Stimulated activated CD8-positive, alpha-beta memory T cell treated with anti-CD3 and anti-CD28 coated beads, Interleukin-15, amount 100 ng/mL, for 48 hours (primary cell): ENCODE measurements at places on chromosomes 6 and 20.

GRCh38 chr6:90080876-90081481, 186.7 kb downstream of the GJA10 start:
- peak; percentile 80 for DNase-seq

DNA sequence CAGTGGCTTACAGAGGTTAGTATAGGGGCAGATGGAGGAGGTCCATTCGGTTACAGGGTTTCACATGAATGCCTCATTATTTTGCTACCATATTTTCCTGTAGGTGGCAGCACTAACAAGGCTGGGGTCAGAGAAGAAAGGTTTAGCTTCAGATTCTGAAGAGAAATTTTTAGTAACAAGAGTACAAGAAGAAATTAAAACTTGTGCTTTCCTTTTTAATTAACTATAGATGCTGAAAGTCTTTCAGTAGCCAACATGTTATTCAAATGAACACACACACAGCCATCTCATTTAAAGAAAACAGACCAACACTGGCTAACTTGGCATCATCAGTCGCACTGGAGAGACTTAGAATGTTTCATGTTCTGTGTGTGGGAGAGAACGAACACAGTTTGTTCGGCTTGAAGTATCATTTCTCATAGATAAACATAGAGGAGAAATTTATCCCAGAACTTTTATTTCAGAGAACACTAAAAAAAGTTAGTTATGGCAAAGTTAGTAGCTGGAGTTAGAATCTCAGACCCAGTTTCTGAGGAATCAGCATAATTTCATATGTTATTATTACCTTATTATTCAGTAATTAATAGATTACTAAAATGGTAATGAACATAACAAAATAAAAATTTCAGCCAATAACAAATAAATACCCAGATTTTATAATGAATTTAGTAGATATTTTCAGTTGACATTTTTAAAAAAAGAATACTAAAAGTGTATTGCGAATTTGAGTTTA, 314.0 kb upstream of the RSPO3 start:
- DNase-seq, result no peak

DNA sequence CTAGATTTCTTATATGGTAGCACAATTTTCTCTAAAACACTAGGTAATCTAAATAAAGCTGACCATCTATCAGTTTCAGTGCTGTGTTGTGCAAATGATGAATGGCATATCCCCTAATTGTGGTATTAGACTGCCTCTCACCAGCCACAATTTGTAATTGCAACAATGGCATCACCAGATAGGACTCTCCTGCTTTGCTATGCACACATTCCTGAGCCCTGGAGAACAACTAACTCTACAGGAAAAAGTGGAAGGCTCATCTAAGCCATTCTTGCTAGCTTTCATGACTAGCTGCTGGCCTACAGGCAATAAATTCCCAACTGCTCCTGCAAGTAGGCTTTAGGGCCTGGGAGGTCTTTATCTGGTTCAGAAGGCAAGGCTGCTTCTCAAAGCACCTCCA, 974.1 kb downstream of the EYS start:
- DNase-seq, result no peak

DNA sequence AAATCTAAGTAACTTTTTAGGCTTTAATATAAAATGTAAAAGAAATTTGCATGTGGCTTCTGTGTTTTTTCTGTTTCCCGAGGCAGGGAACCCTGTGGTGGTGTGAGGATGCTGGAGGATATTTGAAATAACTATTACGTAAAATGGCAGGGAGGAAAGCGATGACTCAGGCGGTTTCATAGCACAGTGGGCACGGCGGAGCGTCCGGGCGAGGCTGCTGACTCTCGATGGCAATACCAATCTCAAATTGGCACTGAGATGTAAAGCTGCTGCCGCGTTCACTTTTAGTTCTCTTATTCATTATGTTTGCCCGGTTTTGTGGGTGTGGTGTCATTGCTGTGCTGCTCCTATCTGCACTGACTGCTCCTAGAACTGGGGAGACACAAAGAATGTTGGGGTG, 254.3 kb downstream of the THBS2 start:
- no peak for DNase-seq

- DNase-seq, result no peak
Observed at GRCh38 chr6:79635232-79635543, 4.1 kb downstream of the SH3BGRL2 start.

GRCh38 chr20:54665812-54666211, 190.4 kb downstream of the DOK5 start:
- no peak for DNase-seq

DNA sequence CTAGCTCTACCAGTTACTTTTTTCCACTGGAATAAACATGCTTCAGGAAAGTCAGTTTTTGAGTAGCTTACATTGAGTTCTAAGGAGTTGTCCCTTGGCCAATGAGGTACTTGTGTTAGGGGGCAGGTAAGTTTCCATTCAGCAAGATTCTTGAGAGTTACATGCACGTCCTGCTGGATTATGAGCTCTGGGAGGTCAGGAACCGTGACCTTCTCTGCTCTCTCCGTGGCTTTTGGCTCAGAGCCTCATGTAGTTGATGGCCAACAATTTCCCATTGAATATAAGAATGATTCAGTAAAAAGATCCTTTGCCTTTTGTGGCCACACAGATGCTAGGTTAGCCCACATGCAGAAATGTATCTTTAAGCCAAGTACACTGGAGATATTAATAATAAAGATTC, 181.8 kb upstream of the RALGAPA2 start:
- no peak for DNase-seq
